ENCODE measurements at places on chromosomes 5 and 9.

- DNase-seq = no peak
Measured at GRCh38 chr9:109245310-109245897, 75.5 kb downstream of the EPB41L4B start.

DNA sequence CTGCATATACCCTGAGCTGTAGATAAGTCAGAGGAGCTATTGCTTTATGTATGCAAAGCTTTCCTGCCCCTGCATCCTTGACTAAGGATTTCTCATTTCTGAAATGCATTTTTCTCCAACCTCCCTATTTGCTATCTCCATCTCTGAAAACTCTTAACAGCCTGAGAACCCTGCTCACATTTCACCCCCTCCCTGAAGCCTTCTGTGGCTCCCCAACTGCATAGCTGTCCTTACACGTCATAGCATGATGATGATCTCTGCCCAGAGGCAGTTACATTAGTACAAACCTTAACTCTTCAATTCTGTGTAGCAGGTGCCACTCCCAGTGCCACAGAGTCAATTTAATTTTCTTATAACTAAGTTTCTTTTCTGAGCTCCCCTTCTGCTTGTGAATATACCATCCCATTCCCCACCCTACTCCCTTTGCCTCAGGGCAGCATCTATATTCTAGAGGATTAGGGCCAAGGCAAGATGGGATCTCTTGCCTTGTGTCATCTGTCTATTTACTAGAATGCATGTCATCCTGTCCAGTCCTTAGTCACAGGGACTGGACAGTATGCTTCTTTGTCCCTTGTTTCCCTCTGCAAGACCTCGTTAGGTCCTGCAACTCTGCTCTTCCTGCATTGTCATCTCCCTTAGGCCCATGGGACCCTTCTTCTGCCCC lies 149.7 kb upstream of the SPRY4 start:
- DNase-seq = no peak

DNA sequence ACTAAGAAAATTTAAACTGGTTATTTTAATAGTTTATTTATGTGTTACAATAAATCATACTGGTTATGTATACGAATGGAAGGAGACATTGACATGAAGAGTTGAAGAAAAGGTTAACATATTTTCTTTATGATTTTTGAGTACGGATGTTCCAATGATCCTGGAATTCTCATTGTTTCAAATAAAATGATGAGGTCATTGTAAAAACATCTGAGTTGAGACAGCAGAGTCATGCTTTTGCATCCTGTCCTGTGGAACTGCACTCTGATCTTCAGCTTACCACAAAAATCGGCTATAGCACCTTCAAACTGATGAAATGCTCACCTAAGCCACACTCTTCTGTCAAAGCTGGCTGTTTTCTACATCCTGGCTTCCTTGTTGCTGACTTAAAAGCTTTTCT lies 67.8 kb downstream of the PTCD2 start:
- DNase-seq = no peak

GRCh38 chr5:169628892-169629291 lies 8.2 kb upstream of the DOCK2 start:
- DNase-seq = no peak

DNA sequence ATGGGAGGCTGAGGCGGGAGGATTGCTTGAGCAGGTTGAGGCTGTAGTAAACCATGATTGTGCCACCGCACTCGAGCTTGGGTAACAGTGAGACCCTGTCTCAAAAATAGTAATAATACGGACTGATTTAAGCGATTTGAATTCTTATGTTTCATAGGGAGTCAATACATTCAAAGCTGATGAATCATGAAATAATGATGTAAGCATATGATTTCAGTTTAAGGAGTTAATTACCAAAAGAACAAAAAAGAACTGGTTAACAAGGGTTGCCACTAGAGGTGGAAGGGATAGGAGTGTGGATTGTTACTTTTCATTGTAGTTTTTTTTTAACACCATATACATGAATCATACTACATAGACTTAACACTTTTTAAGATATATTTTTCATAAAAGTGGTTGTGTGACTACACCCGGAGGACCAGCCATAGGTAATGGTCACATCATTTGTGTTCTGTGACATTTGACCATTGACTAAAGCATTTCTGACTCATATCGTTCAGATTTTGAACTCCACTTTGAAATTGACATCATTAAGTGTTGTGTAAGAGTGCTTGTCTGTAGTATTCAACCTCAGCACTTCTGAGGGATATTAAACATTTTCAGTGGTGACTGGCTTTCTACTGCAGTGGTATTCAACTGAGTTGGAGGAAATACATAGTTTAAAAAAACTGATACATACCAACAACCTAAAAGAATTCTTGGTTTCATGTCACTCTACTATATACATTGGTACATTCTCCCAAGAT lies 7.0 kb downstream of the TRMT10B start:
- no peak for DNase-seq

DNA sequence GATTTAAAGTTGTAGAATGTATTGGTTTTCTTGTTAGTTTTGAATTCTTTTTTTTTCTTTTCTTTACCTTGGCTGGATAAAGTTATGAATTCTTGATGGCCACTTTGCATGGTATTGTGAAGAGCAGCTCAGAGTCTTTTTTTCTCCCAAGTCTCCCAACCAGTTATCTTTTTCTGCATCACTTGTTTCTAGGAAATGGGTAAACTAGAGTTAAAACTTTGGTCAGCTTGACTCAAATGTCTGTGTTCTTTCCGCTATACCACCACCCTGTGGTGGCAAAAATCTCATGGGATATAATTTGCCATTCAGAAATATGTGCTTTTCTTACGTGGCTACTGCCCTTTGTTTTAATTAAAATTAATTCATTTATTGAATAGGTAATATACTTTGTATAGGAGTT lies 113.2 kb downstream of the UNC13B start:
- no peak for DNase-seq

GRCh38 chr9:119861842-119862241 lies 492.6 kb upstream of the BRINP1 start:
- peak; percentile 8 for DNase-seq

GRCh38 chr5:35285435-35285834 lies 55.1 kb upstream of the PRLR start:
- DNase-seq = no peak

DNA sequence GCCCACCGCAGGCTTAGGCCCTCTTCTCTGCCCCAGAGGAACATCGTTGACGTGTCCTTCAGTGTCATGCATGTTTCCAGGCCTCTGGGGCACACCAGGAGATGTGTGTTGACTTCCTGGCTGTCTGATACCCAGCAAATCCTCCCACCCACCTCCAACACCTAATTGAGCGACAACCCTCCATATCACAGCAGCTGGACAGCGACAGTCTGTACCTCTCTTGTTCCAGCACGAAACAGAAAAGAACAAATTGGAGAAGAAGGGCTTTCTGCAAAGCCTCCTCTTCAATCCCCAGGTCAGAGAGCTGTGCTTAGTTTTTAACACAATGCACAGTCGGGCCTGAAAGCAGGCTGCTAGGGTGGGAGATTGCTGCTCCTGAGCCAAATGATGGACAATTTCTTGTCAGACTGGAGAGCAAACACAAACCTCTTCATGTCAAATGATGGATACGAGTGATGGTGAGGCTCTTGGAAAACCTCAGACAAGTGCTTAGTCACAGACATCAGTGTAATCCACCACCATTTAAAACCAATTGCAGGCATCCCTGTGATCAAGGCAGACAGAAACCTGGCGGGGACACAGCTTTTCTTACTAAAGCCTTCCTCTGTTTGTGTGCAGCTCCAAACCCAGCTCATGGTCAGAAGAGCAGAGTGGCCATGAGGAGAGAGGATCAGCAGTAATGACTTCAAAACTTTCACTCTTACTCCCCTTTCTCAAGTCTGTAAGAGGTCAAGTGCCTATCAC lies 110.6 kb downstream of the EBF1 start:
- no peak for DNase-seq

GRCh38 chr5:2906302-2907090 lies 155.0 kb upstream of the IRX2 start:
- no peak for DNase-seq

- DNase-seq = no peak
Measured at GRCh38 chr9:96564217-96564616, 55.4 kb downstream of the CDC14B start.

DNA sequence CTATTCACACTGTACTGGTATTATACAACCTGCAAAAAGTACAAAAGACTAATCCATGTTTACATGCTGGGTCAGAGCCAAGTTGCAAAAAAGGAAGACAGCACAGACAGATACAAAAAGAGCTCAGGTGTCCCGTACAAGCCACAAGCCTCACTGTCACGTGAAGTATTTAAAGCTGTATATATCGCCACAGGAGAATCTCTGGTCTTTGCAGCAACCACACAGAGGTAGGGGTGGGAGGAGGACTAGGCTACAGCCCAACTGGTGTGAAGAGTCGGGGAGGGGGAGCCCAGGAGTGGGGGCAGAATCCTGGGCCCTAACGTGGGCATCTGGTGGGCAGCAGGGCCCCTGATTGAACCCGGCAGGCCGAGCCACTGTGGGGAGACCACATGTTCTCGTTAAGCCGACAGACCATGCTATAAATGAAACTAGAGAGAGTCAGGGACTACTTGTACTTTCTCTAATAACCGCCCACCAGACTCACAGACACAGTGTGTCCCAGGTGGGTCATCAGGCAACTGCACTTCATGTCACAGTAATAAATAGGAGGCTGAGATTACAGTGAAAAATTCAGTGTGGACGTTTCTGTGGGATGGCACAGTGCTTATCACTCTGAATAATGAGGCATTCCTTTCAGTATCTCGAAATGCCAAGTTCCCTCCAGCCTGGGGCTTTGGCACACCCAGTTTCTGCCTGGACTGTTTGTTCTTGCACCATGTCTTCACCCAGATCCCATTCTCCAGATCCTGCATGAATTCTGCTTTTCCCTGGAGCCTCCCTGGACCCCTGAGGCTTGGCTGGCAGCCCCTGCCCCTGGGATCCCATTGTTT lies 79.3 kb upstream of the SH3PXD2B start:
- peak; percentile 69 for DNase-seq

- peak; percentile 39 for DNase-seq
Measured at GRCh38 chr9:106583751-106584150, 279.2 kb upstream of the ZNF462 start.
